Activated CD8-positive, alpha-beta T cell treated with anti-CD3 and anti-CD28 coated beads, Interleukin-2, amount 10 ng/mL, durations not matched to agents 7 days and 5 days (primary cell): ENCODE measurements at places on chromosomes 3 and 15. TPM values are rescaled to one million over a fixed set of nuclear protein-coding genes. Genes with fewer than 3 reads are reported as not detected.

HHATL gene
- total RNA-seq, result not detected

SSUH2 gene
- total RNA-seq, result 0.26 TPM

DNA sequence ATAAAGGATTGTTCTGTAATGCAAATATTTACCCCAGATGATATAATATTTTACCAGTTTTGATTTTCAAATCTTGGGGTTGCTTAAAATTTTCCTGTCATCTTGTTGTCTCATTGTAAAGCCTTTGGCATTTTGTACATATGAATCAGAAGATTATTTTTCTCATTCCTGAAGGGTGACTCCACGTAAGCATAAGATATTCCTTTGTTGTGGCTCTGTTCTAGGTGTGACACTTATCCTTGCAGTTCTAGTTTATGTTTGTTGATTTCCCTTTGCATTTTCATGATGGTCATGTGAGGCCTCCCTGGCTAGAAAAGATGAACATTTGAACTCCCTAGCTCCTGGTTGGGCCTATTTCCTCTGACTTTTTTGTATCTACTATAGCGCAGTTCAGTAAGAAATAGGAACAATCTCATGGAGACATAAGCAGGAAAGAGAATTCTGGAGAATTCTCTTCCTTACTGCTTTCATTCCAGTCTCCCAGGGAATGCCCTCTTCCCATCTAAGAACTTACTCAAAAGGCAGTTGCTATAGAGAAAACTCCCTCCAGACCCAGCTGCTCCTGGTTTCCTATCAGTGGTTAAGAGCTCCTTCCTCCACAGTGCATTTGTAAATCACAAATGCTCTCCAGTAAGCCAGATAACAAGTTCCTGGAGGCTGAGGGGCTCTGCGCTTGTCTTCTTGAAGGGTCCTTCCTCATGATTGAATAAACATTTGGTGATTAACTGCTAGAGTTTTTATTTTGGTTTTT is 124.7 kb downstream of the WNT5A start:
- H3K36me3 ChIP-seq, result no peaks in the 10 kb centered on the region
- no peak overlapping the region for H3K27ac ChIP-seq
- no peak for DNase-seq
- no peak overlapping the region for H3K4me3 ChIP-seq
- H3K27me3 ChIP-seq, result no peaks in the 10 kb centered on the region

CTXN2 gene
- total RNA-seq, result not detected

MYLK gene
- not detected for total RNA-seq
